ENCODE measurements at places on chromosomes 3 and 15.

- no peak for DNase-seq
- H3K27ac ChIP-seq = no peak overlapping the region
- H3K36me3 ChIP-seq = peaks cover 1% of the 10 kb centered on the region
- H3K4me3 ChIP-seq = no peak overlapping the region
- no peaks in the 10 kb centered on the region for H3K4me1 ChIP-seq
Measured at GRCh38 chr3:10041034-10041433, 14.8 kb downstream of the FANCD2 start.

GRCh38 chr3:10228248-10228950, 19.9 kb upstream of the TATDN2 start:
- no peak for DNase-seq
- peak overlapping the region; percentile 33 for H3K27ac ChIP-seq
- H3K4me1 ChIP-seq = peaks cover 2% of the 10 kb centered on the region
- H3K27me3 ChIP-seq = no peaks in the 10 kb centered on the region
- no peak overlapping the region for H3K4me3 ChIP-seq

DNA sequence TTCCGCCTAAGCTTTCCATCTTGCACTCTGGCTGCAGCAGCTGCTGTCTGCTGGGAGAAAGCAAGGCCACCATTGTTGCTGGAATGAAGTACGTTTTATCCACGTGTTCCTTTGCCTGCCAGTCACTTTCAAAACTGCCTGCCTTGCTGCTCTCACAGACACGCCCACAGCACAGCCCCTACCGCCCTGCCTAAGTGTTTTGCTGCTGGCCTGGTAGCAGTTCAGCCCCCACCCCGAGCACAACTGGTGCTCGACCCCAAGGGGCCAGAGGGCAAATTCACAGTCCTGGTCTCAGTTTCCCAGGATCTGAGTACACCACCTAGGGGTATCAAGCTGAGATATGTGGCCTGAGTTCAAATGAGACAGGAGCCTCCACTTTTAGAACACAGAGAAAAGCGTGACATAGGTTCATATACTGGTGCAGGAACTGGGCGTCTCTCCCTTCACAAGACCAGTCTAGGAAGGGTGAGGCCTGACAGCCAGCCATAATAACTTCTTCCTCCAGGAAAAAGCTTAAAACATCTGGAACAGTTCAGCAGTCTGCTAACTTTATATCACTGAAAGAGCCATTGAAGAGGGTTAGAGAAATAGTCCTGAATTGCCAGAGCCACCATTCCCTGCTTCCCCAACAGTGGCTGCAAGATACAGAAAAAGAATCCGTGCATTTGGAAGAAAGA, 1012.3 kb downstream of the ZPLD1 start:
- no peak overlapping the region for H3K27ac ChIP-seq
- no peaks in the 10 kb centered on the region for H3K36me3 ChIP-seq
- DNase-seq = no peak
- no peak overlapping the region for H3K4me3 ChIP-seq

DNA sequence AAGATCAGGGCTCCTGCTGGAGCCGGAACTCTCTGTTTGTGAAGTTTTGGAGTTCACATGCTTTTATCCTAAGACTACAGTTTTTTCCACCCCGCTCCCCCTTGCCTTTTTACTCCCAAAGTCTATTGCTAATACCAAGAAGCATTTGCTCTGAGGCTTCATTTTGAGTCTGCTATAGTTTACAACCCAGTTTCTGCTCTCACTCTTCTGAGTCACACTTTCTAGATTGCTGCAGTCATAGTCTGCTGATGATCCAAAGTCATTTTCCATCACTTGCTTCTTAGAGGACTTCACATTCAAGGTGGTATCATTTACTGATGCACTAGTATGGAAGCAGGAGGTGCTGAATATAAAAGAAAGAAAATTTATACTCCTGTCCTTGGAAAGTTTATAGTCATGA, 937.4 kb downstream of the IGSF11 start:
- no peaks in the 10 kb centered on the region for H3K27me3 ChIP-seq
- no peak overlapping the region for H3K4me3 ChIP-seq
- H3K4me1 ChIP-seq = no peaks in the 10 kb centered on the region
- DNase-seq = no peak
- H3K36me3 ChIP-seq = peaks cover 6% of the 10 kb centered on the region
- H3K27ac ChIP-seq = no peak overlapping the region

Measured in progenitor cell of endocrine pancreas (in vitro differentiated cells).